ENCODE measurements at places on chromosomes 12 and 14.

DNA sequence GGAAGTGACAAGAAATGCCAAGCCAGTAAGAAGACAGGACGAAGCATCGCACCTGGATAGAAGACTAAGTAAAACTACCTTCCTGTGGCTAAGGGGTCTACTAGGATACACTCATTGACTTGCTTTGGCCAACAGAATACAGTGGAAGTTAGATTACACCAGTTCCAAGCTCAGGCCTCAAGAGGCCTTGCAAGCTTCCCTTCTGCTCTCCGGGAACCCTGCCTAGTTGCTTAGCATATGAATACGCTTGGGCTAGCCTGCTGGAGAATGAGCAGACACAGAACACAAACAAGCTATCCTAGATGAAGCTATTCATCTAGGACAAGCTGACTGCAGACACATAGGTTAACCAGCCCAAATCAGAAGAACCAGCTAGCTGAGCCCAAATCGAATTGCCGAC lies 97.0 kb downstream of the DPF3 start:
- DNase-seq = no peak

DNA sequence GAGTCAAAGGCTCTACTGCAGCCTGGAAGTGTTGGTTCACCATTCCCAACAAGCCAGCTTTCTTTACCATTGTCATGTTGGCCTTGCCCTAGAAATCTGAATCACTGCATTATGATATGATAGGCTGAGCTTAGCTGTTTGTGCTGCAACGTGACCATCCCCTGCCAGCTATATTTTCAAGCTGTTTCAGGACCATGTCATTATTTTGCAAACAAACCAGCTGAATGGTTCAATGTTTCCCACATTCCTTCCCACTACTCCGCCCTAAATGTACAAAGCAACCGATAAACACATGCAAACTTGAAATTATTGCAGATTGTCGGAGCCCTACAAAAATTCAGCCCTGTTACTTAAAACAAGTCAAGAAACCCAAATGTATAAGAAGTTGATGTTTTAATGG lies 136.1 kb downstream of the KICS2 start:
- no peak for DNase-seq

DNA sequence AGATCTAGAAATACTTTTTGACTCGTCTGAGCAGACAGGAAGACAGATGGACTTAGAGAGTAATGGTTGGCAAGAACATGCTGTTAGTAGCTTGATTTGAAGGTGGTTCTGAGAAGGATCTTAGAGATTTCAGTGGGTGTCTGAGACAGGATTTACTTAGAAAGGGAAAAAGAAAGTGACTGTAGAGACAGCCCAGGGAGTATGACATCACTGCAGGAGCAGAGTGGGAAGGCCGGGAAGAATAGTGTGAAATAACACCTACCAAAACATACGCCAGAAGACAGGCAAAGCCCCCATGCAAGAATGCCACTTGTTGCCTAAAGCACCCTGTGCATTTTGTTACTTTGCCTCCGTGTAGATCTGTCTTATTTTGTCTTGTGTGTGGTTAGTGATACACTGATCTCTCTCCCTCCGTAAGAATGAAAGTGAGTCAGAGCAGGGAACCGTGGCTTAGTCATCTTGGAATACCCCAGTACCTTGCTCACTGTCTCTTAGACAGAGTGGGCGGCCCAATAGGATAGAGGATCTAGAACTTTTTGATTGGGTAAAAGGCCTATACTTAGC lies 161.3 kb upstream of the IFNG-AS1 start:
- DNase-seq = peak; percentile 42

GRCh38 chr12:19547271-19547671 lies 108.0 kb downstream of the AEBP2 start:
- no peak for DNase-seq

DNA sequence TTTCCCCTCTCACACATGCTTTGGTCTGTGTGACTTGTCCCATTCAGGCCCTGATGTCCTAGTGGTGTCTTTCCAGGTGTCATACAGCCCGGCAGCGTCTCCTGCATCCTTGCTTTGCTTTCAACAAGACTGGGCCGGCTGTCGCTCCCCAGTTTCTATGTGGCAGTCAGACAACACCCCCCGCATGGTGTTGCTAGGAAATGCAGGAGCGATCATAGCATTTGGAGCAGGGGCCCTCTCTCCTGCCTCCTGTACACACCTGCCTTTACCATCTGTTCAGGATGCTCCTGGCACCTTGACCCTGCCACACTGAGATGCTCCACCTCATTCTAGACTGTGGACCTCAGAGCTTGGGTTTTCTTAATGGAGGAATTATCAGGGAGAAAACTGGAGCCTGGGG lies 29.5 kb downstream of the CACNA1C start:
- no peak for DNase-seq

- DNase-seq = no peak
These were observed 283.2 kb upstream of the TBX3 start for GRCh38 chr12:114967151-114967550.

- peak; percentile 35 for DNase-seq
These were observed 4.0 kb downstream of the RBM19 start for GRCh38 chr12:113961921-113962710.

- DNase-seq = no peak
These were observed 42.6 kb downstream of the BEGAIN start for GRCh38 chr14:100544506-100545141.

DNA sequence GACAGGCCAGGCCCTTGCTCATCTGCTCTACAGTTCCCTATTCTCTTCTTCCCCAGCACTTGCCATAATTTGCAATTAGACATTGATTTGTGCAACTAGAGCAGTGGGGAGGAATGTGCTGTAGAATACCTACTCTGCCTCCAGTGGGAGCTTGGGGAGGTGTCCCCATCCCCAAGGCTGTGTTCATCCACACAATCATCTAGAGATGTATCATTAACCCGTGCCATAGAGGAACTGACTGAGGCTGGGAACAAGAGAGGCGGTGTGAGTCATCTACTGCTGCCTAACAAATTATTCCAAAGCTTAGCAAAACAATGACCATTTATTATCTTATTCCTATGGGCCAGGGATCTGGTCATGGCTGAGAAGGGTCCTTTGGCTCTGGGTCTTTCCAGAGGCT lies 5.1 kb upstream of the OTUB2 start:
- DNase-seq = no peak

DNA sequence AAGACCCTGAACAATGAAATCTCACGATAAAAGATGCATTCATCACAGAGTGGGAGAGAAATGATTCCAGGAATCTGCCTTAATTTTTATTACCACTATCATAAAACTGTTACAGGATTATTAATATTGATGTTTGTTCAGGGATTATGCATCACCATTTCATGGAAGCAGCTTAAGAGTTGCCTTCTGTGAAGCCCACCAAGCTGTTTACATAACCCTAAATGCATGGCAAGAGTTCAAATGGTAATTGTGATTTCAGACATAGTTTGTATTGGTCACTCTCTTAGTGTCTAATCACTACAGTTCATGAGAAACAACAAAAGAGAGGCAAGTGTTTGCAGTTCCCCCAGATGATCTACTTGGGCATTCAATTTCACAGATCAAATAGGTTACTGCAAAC lies 527.7 kb downstream of the RPS29 start:
- no peak for DNase-seq

DNA sequence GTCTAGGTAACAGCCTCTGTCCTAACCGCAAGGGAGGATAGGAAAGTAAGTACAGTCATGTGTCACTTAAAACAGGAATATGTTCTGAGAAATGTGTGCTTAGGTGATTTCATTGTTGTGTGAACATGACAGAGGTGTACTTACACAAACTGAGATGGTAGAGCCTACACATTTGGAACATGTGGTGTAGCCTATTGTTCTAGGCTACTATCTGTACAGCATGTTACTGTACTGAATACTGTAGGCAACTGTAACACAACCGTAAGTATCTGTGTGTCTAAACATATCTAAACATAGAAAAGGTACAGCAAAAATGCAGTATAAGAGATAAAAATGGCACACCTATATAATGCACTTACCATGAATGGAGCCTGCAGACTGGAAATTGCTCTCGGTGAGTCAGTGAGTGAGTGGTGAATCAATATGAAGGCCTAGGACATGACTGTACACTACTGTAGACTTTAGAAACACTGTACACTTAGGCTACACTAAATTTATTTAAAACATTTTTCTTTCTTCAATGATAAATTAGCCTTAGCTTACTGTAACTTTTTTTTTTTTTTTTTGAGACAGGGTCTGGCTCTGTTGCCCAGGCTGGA lies 13.2 kb upstream of the MDM2 start:
- DNase-seq = no peak

GRCh38 chr12:32134101-32134888 lies 27.6 kb downstream of the BICD1 start:
- DNase-seq = peak; percentile 64

DNA sequence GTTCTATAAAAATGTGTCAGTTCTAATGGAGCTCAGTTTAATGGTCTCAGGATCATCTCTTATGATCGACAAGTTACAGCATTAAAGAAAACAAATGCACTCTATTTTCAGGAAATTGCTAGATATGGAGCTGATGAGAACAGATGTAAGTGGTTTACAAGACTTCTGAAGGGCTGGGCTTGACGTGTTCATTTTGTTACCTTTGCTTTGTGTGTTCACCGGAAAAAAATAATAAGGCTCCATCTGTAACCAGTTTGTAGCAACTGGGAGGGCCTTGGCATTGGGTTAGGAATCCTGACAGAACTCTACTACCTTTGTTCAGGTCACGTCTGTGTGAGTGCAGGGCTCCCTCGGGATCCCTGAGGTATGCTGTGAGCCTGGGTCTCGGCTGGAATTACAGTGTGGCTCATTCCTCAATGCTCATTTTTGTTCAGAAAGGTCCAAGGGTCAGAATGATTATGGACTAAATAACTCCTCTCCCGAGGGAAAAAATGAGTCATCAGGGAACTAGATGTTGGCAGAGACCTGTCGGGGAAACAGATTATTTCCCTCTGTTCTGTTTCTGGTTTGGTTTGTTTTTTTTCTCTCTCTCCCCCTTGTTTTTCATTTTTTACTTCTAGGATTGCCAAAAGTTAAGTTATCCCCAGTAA lies 158.0 kb downstream of the SLC5A8 start:
- DNase-seq = no peak

DNA sequence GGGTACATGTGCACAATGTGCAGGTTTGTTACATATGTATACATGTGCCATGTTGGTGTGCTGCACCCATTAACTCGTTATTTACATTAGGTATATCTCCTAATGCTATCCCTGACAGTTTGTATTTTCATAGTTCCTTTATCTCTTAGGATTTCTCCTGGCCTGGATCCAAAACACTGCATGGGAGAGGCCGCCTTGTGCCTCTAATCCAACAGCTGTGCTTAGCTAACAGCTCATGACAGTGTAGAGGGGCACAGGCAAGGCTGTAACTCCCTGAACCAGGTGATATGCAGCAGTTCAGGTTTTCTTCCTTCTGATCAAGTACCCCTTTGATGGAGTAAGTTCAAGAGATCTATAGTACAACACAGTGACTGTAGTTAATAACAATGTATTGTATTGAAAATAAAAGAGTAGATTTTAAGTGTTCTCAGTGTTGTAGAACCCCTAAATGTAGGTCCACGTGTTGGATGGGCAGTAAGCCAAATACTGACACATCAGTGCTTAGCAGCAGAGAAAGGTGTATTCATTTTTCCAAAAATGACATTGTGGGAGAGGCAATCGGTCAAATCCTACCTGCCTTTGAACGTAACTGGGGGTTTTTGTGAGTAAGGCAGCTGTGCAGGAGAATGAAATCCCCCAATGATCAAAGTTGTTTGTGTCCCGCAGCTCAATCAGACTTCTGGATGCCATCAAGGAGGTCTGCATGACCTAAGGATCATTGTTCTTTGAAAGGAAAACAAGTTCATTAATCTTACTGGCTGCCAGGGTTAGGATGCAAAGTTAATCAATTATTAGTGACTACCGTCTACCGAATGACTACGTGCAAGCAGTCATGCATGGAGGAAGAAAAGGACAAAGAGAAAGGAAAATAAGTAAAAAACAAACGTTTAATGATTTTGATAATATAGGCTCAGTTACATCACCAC lies 89.3 kb upstream of the FGD4 start:
- DNase-seq = no peak

- no peak for DNase-seq
These were observed 5.9 kb downstream of the ZFYVE21 start for GRCh38 chr14:103721334-103722120.

DNA sequence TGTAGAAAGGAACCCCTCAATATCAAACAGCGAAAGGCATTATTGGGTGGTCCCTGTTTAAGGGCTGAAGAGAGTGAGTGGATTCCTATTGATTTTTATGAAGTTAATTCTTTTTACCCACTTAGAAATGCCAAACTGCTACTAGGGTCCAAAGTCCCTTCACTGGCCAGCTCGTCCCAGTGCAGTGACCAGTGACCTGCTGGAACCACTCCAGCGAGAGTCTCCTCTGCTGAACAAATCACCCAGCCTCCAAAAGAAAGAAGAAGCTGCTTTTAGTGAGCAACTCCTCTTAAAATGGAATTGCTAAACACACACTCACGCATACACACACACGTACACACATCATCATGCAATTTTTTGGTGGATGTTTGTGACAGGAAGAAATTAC lies 198.2 kb upstream of the PLEKHG7 start:
- DNase-seq = no peak

GRCh38 chr12:53425515-53426150 lies 2.0 kb downstream of the AMHR2 start:
- no peak for DNase-seq

DNA sequence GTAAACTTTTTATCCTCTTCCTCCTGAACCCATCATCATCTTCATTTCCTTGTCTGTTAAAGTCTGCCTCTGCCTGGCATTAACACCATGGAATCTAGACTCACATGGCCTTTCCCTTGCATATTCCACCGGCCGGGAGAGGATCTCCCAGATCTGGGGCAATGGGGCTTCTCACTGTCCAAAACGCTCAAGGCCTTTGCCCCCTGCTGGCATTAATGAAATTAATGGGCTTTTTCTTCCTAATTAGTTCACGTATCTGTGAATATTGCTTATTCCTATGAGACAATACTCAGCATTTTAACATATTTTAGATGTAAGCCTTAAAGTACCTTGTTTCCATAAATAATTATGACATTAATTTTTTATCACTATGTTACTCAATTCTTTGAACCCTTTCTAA lies 42.9 kb upstream of the CAPRIN2 start:
- DNase-seq = no peak

- no peak for DNase-seq
These were observed 2.4 kb upstream of the TCL1B start for GRCh38 chr14:95683793-95684192.

GRCh38 chr14:47262801-47263200 lies 412.6 kb downstream of the MDGA2 start:
- DNase-seq = no peak

- DNase-seq = no peak
These were observed 15.5 kb downstream of the SUDS3 start for GRCh38 chr12:118391836-118392235.

DNA sequence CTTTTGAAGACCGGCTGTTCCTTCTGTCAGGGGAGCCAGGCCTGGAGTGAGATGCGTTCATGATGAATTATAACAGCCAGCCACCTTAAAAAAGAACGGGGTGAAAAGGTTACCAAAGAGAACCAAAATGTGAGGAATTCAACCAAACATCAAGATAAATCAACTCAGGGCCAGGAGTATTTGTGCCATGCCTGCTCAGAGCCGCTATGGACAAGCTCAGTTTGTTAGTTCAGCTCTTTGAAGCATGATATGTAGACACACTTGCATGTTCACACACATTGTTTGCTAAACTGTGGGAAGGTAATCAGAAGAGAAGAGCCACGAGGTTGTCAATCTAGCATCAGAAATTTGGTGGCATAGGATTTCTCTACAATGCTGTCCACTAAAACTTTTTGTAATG lies 367.4 kb upstream of the TBX3 start:
- DNase-seq = no peak

GRCh38 chr12:5453466-5453865 lies 21.6 kb downstream of the NTF3 start:
- DNase-seq = no peak

GRCh38 chr12:113145720-113146551 lies 3.6 kb upstream of the CFAP73 start:
- no peak for DNase-seq
